Stimulated activated CD8-positive, alpha-beta memory T cell treated with anti-CD3 and anti-CD28 coated beads, Interleukin-15, amount 100 ng/mL, for 1 hour (primary cell): ENCODE measurements at places on chromosomes 16 and 17.

GRCh38 chr16:17367036-17367435 lies 103.7 kb downstream of the XYLT1 start:
- no peak for DNase-seq

DNA sequence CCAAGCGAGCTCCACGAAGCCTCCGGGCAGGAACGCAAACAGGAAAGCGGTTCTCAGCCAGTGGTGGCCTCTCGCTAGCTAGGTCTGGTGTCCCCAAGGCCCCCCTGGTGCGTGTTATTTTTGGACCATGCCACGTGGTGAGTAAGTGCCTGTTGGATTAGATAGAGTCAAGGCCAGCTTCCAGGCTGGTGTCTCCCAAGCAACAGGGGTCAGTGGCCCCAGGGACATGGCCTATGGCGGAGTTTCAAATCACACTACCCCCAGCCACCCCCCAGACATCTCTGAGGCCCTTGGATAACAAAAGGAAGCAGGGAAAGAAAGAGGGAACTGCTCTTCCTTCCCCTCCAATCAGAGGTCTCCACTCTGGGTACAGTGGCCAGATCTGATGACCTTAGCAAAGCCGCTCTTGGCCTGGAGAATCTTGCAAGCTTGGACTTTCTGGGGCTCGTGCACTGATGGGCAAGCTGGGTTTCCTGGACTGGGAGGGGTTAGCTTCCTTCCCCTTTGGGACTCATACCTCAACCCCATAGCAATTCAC lies 58.2 kb downstream of the MAF start:
- DNase-seq: no peak

DNA sequence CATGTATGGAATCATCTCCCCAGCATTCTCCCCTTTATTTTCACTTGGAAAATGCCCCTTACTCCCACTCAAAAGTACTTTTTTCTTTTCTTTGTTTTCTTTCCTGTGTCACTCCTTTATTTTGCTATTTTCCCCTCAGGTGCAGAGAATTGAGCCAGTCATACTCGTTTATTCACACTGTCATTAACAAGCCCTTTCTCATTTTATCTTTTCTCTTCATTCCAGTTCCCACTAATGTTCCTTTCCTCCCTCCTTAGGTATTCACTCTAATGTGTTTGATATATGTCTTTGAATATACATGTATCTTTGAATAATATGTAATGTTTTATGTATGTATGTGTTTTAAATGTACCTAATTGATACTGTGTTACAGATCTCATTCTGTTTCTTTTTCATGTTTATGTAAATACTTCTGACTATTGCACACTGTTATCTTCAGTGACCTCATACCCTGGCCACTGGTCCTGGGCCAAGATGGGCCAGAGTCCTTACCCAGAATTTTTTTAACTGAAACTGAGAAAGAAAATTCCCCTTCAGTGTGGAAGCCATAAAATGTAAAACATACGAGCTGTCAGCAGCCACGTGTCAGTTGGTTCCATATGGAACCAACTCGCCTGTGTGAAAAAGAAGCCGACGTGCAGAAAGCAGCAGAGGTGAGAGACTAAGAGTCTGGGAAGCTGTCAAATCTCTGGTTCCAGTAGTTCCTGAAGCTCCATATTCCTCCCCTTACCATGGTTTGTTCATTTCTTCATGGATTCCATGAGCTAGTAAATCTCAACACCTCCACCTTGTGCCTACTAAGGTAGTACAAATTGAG lies 5.8 kb downstream of the SRR start:
- DNase-seq: no peak

DNA sequence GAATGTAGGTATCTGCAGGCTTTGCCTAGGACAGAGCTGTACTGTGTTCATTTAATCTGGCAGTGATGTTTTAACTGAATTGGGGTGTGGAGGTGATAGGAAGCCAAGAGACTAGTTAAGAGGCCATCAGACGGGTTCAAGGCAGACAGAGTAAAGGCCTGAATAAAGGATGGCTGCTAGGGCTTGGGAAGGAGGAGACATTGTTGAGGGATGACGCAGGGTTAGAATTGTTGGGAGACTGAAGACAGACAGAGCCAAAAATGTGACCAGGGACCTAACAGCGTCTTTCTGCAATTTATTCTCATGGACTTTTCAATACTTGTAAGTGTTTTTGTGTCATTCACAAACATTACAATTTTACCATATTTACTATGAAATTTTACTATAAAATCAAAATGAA lies 48.6 kb upstream of the MYH10 start:
- no peak for DNase-seq

DNA sequence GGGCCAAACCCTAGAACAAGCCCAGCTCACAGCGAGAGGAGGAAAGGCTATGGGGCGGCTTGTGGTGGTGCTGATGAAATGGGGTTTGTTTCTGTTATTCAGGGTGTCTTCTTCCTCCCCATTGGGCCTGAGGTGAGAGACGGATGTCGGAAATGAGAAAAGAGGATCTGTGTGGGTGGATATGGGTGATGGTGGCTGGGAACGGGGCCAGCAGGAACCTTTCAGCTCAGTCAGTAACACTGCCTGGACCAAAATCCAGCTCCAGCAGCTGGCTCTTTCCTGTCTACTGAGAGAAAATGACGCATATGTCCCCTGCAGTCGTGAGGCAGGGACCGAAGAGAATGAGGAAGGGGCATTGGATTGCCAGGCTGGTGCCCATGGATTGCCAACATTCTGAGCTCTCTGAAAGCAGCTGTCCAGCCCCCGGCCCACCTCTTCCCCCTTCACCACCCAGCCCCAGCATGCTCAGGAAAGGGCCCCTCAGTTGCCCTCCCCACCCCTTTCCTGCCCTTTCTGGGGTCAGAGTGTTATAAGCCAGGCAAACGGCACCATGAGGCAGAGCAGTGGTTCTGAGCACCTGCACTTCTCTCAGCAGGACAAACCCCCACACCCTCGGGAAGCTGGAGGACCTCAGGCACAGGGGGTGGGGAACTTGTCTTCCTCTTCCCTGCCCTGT lies 4.0 kb downstream of the MYH3 start:
- no peak for DNase-seq

- no peak for DNase-seq
These were observed at the start of gene CTRB1 for GRCh38 chr16:75218256-75219076. CTRB1 (plus strand) TSS chr16:75218988; CDS start chr16:75219008, 20 bp downstream.

DNA sequence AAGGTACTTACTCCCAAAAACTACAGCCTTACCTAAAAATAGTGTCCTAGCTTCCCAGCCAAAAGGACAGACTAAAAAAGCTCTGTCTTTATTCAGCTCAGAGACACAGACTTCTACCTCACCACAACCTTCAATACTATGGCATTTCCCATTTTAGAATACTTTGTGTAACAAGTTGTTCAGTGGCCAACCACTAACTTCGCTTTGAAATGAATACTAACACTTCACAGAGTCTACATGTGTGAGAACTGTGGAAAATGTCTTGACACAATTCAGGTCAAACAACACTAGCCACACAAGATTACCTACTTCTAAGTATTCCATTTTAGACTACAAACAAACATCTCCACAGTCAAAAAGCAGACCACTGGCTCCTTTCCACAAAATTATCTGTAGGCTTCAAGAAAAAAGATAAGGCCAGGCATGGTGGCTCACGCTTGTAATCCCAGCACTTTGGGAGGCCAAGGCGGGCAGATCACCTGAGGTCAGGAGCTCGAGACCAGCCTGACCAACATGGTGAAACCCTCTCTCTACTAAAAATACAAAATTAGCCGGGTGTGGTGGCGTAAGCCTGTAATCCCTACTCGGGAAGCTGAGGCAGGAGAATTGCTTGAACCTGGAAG lies 3.2 kb downstream of the HELZ start:
- DNase-seq: no peak

GRCh38 chr16:67847064-67847861 lies at the start of gene CENPT:
CENPT (minus strand) TSS chr16:67847693; CDS start chr16:67833859, 13,834 bp downstream.
- no peak for DNase-seq

GRCh38 chr16:23694265-23694643 lies 15.6 kb downstream of the PLK1 start:
- DNase-seq: no peak

- DNase-seq: no peak
These were observed 1.2 kb upstream of the SECTM1 start for GRCh38 chr17:82334622-82335394.

DNA sequence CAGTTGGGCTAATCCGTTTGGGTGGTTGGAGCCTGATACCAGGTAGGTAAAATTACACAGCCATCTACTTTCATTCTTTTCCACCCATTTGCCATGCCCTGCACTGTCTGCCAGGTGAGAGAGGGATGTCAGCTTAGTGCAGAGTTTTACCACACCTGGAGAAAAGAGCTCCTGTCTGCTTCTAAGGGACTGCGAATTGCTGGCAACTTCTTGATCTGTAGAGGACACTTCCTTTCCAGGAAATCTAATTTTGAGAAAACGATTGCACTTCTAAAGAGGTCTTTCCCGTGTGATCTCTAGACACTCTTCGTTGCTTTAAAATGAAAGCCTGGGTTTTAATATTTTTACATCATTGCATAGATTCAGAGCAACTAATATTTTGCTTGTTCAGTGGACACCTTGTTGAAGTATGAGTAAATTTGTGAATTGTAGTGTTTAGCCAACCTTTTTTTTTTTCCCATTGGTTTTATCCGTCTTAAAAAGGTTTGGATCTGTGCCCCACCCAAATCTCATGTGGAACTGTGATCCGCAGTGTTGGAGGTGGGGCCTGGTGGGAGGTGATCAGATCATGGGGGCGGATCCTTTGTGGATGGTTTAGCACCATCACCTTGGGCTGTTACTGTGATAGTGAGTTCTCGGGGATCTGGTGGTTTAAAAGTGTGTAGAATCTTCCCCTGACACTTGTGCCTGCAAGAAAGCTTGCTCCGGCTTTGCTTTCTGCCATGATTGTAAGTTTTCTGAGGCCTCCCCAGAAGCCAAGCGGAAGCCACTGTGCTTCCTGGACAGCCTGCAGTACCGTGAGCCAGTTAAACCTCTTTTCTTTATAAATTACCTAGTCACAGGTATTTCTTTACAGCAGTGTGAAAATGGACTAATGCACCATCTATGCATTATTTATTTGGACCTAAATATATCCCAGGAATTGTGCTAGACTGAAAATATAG lies 104.6 kb downstream of the PRKCA start:
- DNase-seq: no peak

- DNase-seq: no peak
These were observed 265.2 kb downstream of the XYLT1 start for GRCh38 chr16:17205279-17206211.

- no peak for DNase-seq
These were observed 10.1 kb downstream of the MGRN1 start for GRCh38 chr16:4634768-4635167.

- DNase-seq: no peak
These were observed 10.1 kb downstream of the HIRIP3 start for GRCh38 chr16:29985271-29985811.

DNA sequence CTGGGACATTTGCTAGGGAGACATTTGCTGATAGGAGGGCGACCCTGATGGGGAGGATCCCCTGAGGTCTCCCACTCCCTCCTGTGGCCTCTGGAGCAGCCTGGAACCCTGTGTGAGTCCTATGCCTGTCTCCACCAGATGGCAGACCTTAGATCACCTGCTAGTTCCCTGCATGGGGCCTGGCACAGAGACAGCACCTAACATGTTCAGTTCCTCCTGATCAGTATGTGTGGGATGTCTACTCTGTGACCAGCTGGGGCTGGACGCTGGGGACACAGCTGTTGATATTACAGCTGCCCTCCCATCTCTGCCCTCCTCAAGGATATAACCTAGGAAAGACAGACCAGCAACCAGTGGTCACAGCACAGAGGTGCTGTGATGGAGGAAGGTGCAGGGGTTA lies 1.1 kb upstream of the ADCY7 start:
- DNase-seq: no peak
